Tracheal epithelial cell (primary cell): ENCODE measurements at places on chromosomes 5 and 9. TPM values are rescaled to one million over a fixed set of nuclear protein-coding genes. Genes with fewer than 3 reads are reported as not detected.

SH2D3C gene
- total RNA-seq = under 0.01 TPM in 2 replicates

CD74 gene
- 4.0 and 6.7 TPM in 2 replicates for total RNA-seq

CCNO gene
- 1.2 and 7.2 TPM in 2 replicates for total RNA-seq

ADGRV1 gene
- total RNA-seq = 0.85 and 0.96 TPM in 2 replicates

C5orf58 gene
- total RNA-seq = not detected in 2 replicates

CNTFR gene
- not detected in 2 replicates for total RNA-seq

FBXO38 gene
- 41.1 and 48.7 TPM in 2 replicates for total RNA-seq

STK10 gene
- 11.9 and 13.3 TPM in 2 replicates for total RNA-seq

ZNF782 gene
- 2.2 and 4.7 TPM in 2 replicates for total RNA-seq

PCDHGB6 gene
- total RNA-seq = 0.48 and 0.64 TPM in 2 replicates

KLHL3 gene
- total RNA-seq = 1.1 and 4.8 TPM in 2 replicates

LHX3 gene
- not detected in 2 replicates for total RNA-seq

RXRA gene
- 21.2 and 40.9 TPM in 2 replicates for total RNA-seq

PFN3 gene
- not detected in 2 replicates for total RNA-seq

NR2F1 gene
- under 0.01 and 0.21 TPM in 2 replicates for total RNA-seq

CRB2 gene
- total RNA-seq = under 0.01 TPM in 1 of 2 replicates, not detected in the other

PCDHB12 gene
- total RNA-seq = under 0.01 TPM in 1 of 2 replicates, not detected in the other

IL7R gene
- 1.4 TPM in 1 of 2 replicates, not detected in the other for total RNA-seq

STKLD1 gene
- total RNA-seq = 0.48 TPM in 1 of 2 replicates, not detected in the other

TMEM245 gene
- total RNA-seq = 40.0 and 47.1 TPM in 2 replicates

ACSL6 gene
- total RNA-seq = 0.24 TPM in 1 of 2 replicates, not detected in the other

PCDHGC4 gene
- under 0.01 and 0.48 TPM in 2 replicates for total RNA-seq

PFDN1 gene
- total RNA-seq = 46.5 and 63.9 TPM in 2 replicates

EXD3 gene
- 12.8 and 22.6 TPM in 2 replicates for total RNA-seq

SARDH gene
- 0.85 and 0.96 TPM in 2 replicates for total RNA-seq

ABCA1 gene
- total RNA-seq = 18.5 and 63.1 TPM in 2 replicates

DYNC2I2 gene
- 41.7 and 43.1 TPM in 2 replicates for total RNA-seq

CDH10 gene
- total RNA-seq = not detected in 2 replicates

IFNA21 gene
- not detected in 2 replicates for total RNA-seq

PAEP gene
- total RNA-seq = not detected in 2 replicates

PDGFRB gene
- under 0.01 and 0.24 TPM in 2 replicates for total RNA-seq

CFAP157 gene
- total RNA-seq = not detected in 2 replicates

ISOC1 gene
- 12.5 and 17.7 TPM in 2 replicates for total RNA-seq

ANKRD34B gene
- total RNA-seq = 0.96 TPM in 1 of 2 replicates, not detected in the other

ZNF483 gene
- total RNA-seq = 0.64 and 1.4 TPM in 2 replicates

ZNF883 gene
- total RNA-seq = 0.96 and 1.1 TPM in 2 replicates

FBXL7 gene
- 0.21 and 0.72 TPM in 2 replicates for total RNA-seq

C5orf52 gene
- not detected in 2 replicates for total RNA-seq

PCDHB10 gene
- under 0.01 and 0.21 TPM in 2 replicates for total RNA-seq

SLC1A1 gene
- 0.85 and 8.2 TPM in 2 replicates for total RNA-seq

IL13 gene
- total RNA-seq = not detected in 2 replicates

SPATA24 gene
- 3.4 and 4.6 TPM in 2 replicates for total RNA-seq

CCL21 gene
- not detected in 2 replicates for total RNA-seq
